ENCODE measurements at places on chromosomes 1 and 21. TPM values are rescaled to one million over a fixed set of nuclear protein-coding genes. Genes with fewer than 3 reads are reported as not detected.

The GABRD gene
- total RNA-seq, result not detected

The MSTO1 gene
- 59.6 TPM for total RNA-seq

DNA sequence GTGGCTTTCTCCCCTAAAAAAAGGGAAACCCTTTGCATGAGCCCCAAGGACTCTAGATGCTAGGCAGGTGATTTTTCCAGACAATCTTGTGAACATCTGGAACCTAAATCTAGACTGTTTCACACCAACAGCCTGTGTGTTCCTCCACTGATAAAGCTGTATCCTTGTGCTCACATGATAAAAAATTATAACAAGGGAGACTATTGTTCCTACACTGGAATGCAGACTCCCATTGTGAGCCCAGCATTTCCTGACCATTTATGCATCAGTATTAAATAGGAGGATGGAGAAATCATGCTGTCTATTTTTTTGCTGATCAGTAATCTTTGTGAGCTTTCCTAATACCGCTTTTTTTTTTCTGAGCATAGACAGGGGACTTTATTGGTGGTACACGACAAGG is 52.5 kb downstream of the ZNF697 start:
- DNase-seq, result no peak

- DNase-seq, result peak; percentile 32
Measured at GRCh38 chr1:215568299-215568692, 1.2 kb downstream of the KCTD3 start.

DNA sequence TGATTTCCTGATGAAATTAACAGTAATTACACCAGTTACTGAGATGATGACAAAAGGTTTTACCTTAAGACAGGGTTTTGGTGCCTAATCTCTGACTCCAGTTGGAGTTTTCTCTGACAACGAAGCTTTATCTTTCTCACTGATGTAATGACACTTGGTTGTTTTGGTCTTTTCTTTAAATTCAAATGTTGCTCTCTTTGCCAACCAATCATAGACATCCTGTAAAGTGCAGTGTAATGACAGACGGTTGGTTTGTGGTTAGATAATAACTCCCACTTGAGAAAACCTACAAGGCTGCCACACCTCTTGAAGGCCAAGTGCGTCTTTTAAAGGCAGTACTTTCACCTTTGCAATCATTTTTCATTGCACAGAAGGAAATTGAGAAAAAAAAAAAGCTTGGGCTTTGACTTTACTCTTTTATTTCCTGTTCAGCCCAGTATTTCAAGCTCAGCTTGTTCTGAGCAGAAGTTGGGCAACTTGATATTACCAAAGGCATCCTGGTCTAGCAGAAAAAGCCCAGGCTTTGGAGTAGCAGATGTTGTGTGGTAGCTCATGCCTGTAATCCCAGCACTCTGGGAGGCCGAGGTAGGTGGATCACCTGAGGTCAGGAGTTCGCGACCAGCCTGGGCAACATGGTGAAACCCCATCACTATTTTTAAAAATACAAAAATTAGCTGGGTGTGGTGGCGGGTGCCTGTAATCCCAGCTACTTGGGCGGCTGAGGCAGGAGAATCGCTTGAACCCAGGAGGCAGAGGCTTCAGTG is 14.9 kb downstream of the PDIK1L start:
- no peak for DNase-seq

The PLEKHG5 gene
- 9.4 TPM for total RNA-seq
